ENCODE measurements at places on chromosomes 2 and 18.

DNA sequence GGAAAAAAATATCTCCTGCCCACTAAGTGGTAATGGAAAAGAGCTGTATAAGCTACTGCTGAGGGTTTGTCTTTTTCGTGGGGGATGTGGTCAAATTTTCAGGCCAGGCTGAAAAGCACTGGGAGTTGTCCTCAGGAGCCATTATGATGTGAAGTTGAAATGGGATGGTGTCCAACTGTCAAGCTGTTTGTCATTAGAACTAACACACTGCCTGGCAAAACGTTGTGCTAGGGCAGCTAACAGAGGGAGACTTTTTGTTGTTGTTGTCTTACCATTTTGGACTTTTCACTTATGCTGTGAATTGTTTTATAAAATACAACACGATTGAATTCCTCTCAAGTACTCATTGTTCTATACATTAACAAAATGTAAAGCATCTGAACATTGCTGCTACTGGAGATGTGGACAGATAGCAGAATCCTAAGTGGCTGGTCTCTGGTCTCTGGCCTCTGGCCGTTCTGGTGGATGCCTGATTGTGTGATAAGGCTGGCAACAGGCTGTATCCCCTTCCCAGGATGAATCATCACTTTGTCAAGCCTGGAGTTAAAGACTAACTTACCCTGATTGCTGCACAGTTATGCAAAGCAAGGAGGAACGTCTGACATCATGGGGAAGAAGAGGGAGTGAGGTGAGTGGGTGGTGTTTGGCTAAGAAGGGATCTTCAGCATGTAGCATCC, 2.3 kb downstream of the MYO1B start:
- DNase-seq, result peak; percentile 84

GRCh38 chr2:65128297-65129190, 1.4 kb downstream of the RAB1A start:
- DNase-seq, result peak; percentile 9

GRCh38 chr2:2825062-2825461, 494.0 kb upstream of the MYT1L start:
- no peak for DNase-seq

DNA sequence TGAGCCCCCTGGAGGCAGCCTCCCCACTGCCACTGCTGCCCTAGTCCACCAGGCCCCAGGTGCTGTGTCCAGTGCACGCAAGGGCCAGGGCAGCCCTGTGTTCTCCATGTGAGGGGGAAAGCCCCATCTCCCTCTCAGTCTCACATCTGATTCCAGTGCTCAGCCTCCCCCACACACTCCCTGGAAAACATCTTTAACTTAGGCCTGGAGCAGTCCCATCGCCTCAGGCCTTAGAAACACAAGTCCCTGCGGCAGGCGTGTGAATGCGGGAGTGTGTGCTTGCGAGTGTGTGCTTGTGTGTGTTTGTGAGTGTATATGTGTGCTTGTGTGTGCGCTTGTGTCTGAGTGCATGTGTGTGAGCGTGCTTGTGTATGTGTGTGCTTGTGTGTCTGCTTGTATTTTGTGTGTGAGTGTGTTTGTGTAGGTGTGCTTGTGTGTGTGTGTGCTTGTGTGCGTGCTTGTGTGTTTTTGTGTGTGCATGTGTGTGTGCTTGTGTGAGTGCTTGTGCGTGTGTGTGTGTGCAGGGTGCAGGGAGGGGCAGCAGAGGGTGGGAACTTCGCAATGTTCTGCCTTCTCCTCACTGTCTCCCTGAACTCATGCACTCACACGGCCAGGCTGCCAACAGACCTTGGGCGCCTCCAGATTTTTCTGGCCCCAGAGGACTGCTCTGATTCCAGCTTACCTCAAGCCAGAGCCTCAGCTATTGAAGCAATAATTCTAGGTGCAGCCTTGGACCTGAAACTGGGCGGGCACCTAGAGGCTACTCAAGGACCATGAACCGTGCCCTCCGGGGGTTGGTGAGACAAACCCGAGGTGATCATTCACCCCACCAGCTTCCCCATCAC, 139.6 kb downstream of the CABLES1 start:
- no peak for DNase-seq

GRCh38 chr2:239375278-239376061, 25.4 kb downstream of the HDAC4 start:
- no peak for DNase-seq

Data from AG08395 (cell line).